ENCODE measurements at places on chromosomes 5 and 9. TPM values are rescaled to one million over a fixed set of nuclear protein-coding genes. Genes with fewer than 3 reads are reported as not detected.

GRCh38 chr5:53476019-53476418 is 4.4 kb upstream of the FST start:
- no peak for DNase-seq

DNA sequence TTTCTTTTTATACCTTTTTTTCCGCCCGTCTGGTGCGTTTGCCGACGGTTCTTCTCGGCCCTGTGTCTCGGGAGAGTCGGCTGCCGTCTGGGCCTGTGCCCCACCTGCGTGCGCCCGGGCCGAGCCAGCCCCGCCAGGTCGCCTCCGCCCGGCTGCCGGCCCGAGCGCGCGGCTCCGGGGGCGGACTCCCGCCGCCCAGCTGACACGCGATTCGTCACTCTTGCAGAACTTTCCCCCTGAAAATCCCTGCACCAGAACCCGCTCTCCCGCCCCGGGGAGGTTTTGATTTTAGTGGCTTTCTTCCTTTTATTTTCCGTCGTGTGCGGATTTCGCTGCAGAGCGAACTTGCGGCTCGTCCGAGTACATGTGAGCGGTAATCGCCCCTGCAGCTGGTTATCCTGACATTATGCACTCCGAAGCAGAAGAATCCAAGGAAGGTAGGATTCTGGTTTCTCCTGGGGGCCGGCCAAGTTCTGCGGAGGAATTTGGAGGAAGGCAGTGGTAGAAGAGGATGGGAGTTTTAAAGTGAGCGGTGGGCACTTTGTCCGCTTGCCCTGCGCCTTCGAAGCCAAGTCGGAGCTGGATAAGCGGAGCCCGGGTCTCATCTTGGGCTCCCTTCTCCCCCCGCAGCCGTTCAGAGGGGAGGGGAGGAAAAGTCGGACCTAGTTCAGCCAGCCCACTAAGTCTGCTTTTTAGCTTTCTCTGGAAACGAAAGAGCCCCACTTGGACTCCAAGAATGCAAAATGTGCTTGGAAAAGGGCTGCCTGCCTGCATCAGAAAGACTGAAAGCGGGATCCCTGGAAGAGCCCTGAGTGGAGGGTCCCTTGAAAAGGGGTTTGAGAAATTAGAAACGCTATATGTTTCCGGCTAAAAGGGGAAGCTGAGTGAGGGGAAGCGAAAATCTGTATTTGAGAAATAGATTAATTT is at the start of gene TNFAIP8:
Gene TNFAIP8, plus strand, starts transcription at position 335 of the 927 bp plus-strand sequence. Its CDS starts 72 bp downstream, at position 407.
- no peak for DNase-seq

DNA sequence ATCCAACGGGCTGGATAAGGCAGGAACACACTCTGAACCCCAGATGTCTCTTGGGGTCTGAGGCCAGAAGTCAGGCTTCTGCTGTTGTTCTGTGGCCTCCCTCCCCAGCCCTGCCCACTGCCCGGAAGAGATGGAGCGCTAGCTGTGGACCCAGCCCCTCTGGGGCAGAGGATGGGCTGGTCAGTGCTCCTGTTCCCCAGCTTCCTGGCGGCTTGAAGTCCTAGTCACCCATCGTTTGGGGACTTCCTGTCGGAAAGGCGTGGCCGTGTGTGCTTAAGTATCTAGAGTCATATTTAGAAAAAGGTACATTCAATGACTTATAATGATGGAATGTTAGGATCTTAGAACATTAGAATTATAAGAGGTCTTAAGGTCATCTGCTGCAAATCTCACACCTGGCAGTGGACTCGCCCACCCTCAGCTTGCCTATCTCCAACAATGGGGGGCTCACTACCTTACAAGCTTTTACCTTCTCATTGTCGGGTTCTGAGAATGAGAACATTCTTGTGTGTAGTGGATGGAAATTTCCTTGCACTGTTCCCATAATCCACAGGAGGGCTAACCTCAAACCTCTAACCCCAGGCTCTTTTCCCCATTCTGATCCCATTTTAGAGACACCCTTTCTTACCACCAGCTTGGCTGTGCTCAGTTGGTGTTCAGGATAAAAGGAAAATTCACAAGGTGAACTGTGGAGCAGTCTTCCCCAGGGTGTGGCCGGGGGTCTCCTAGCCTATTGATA is 13.4 kb upstream of the AIF1L start:
- DNase-seq, result no peak

DNA sequence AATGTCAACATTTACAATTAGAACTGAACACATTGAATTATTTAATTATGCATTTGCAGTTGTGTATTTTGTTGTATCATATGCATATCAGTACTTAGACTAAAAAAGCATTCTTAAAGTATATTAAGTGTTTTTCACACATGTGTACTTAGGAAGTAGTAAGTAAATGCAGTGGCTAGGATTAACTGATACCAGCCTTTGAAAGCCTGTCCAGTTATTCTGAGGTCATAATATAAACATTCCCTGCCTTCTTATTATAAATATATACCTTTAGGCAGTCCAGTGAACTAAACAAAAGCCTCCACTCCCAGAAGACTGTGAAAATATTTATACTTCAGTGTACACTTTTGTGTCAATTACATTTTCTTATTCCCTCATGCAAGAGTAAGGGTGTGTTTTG is 83.8 kb downstream of the TLE4 start:
- no peak for DNase-seq

GRCh38 chr9:117707561-117707960 is 3.4 kb downstream of the TLR4 start:
- no peak for DNase-seq

OR13C5 gene
- not detected for total RNA-seq

FAM169A gene
- 8.6 TPM for total RNA-seq

GRCh38 chr9:127965953-127966352 is 14.8 kb downstream of the EEIG1 start:
- no peak for DNase-seq

- no peak for DNase-seq
These were observed 50.2 kb upstream of the SEMA4D start for GRCh38 chr9:89548071-89548638.

OR13D1 gene
- not detected for total RNA-seq

- DNase-seq, result no peak
These were observed 21.4 kb upstream of the CXCL14 start for GRCh38 chr5:135600152-135600570.

GRCh38 chr9:19940811-19941535 is 152.1 kb upstream of the SLC24A2 start:
- no peak for DNase-seq

DNA sequence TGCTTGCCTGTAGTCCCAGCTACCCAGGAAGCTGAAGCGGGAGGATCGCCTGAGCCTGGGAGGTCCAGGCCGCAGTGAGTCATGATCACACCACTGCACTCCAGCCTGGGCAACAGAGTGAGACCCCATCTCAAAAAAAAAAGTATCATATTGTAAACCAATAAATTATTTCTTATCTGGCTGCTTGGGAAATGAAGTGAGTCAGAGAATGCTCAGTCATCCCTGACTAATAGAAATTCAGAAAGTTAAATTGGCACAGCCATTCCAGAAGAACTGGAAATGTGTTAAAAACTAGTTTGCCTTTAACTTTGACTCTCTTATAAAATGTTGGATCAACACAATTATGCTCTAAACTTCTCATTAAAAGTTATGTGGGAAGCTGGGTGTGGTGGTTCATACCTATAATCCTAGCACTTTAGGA is 9.8 kb upstream of the GNE start:
- DNase-seq, result no peak

- DNase-seq, result no peak
These were observed 36.2 kb upstream of the GZMA start for GRCh38 chr5:55066277-55066676.

- no peak for DNase-seq
These were observed 451.8 kb downstream of the RAB3C start for GRCh38 chr5:59034498-59035186.

ABLIM3 gene
- total RNA-seq, result 0.09 TPM

GRCh38 chr5:10842823-10843222 is 81.8 kb upstream of the DAP start:
- DNase-seq, result no peak

PTPRD gene
- 0.04 TPM for total RNA-seq

PRDM9 gene
- total RNA-seq, result not detected

PCDHA11 gene
- not detected for total RNA-seq

DNA sequence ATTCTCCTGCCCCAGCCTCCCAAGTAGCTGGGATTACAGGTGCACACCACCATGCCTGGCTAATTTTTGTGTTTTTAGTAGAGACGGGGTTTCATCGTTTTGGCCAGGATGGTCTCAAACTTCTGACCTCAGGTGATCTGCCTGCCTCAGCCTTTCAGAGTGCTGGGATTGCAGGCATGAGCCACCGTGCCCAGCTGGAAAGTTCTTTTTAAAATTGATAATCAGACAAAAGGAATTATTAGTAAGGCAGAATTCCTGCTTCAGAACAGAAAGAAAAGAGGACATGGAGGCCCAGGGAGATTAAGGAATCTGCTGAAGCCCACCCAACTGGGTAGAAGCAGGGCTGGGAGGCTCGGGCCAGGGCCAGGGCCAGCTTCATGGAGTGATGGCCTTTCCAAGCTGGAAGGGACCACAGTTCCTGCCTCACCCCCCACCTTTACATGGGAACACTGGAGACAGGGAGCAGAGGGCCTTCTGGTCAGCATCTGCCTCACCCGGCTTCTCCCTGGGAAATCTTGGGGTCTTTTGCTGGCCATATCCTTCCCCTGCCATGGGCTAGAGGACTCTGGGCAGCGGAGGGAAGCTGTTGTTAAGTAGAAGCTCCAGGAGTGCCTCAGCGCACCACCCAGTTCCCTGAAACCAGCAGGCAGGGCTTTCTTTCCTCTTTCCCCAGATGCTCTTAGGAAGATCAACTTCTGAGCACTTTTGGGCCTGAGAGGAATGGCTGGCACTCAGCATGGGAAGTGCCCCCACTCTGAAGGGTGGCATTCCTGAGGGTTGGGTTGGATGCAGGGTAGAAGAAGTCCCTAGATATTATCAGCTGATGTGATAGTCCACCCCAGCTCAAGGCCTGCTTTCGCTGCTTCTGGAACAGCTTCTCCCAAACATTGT is 70.1 kb downstream of the RGS3 start:
- DNase-seq, result no peak

DNA sequence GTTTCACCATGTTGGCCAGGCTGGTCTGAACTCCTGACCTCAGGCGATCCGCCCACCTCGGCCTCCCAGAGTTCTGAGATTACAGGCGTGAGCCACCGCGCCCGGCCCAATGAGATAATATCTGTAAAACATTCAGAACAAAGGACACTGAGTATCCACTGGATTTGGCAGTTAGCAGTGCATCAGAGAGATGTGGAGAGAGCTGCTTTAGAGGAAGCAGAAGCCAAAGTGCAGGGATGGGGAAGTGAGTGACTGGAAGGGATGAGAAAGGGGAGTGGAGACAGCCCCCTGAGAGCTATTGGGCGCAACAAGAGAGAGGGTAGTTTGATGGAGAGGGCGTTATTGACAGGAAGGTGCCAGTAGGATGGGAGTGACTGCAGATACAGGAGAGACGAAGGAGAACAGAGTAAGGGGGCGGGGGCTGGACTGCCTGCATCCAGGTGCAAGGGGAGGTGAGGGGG is 157.5 kb upstream of the SHB start:
- DNase-seq, result no peak

NPR2 gene
- 5.2 TPM for total RNA-seq

IFNA13 gene
- not detected for total RNA-seq

DNA sequence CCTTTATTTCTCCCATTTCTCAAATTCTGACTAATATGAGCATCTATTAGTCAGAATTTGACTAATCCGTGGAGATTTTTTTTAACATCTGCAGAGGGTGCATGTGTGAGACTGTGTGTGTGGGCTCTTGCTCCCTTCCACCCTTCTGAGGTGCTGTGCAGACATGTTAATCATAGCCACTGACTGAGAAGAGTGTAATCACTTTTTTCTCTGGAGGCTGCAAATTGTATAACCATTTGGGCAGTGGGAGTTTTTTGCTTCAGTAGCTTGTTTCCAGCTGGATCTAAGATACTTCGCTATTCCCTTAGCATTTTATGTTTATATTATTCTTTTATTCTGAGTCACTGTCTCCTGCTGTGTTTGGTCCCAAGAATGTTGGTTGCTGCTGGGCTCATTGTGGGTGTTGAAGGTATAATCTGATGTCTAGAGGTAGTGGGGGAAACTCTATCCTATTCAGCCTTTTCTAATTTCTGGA is 66.2 kb downstream of the ARHGEF28 start:
- DNase-seq, result no peak

VCAN gene
- 0.33 TPM for total RNA-seq

DNA sequence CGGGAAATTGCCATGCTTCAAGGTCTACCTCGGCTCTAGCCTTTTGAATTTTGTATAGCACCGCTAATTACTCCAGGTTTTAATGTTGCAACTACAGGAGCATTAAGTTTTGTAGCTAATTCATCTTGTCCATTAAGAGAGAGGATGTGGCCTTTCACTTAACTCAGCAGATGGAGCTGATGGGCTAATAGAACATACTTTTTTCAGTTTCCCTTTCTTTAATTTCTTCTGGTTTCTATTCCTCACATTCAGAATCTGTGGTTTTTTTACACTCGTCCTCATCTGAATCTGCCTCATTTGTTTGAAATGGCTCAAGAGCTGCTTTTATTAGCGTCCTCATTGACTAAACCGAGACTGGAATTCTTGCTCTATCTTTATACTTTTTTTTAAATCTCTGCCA is 2085.7 kb upstream of the C9orf72 start:
- DNase-seq, result no peak

DNA sequence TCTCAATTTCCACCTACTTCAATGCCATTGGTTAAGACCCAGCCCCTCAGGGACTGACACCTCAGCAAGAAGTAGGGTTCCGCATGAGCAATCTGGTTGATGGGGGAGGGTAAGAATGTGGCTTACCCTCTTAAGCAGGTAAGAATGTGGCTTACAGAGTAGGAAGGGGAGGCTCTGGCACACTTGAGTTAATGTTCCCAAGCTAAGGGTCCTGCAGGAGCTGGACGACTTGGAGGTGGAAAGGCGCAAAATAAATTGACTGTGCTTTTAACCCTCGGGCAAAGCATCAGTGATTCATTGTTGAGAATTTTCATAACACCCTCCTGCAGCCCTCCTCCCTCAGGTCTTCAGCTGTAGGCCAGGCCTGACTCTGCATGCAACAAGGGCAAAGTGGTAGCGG is 24.9 kb upstream of the ADRA1B start:
- no peak for DNase-seq

- no peak for DNase-seq
These were observed 90.7 kb downstream of the STK10 start for GRCh38 chr5:172097356-172097755.

TGFBI gene
- total RNA-seq, result 8.8 TPM

RNF44 gene
- total RNA-seq, result 54.6 TPM

- no peak for DNase-seq
These were observed 185.8 kb downstream of the GADD45G start for GRCh38 chr9:89790542-89791109.

PCDHAC1 gene
- total RNA-seq, result not detected

DNA sequence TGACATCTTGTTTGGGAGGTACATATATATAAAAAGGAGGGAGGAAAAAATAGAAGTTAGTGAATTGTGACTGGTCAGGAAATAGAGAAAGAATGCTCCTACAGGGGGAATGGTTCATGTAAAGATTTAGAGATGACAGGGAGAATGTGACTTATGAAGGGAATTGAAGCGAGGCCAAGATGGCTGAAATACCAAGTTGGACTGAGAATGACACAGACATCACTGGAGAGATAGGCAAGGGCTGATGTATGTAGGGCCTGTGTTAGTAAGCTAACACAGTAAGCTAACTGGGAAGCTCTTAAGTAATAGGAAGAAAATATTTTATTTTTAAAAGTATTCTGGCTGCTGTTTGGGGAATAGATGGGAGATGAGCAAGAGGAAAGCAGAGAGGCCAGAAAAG is 286.3 kb downstream of the NNT start:
- DNase-seq, result no peak

- DNase-seq, result no peak
These were observed 188.3 kb upstream of the MEF2C start for GRCh38 chr5:89071101-89071940.

GRCh38 chr5:174355208-174355612 is 309.7 kb downstream of the NSG2 start:
- DNase-seq, result no peak
